ENCODE measurements at places on chromosomes 5 and 9. TPM values are rescaled to one million over a fixed set of nuclear protein-coding genes. Genes with fewer than 3 reads are reported as not detected.

GRCh38 chr5:68245319-68245718 is 29.8 kb downstream of the PIK3R1 start:
- no peak for DNase-seq

GRCh38 chr9:69149321-69149807 is 24.7 kb upstream of the TJP2 start:
- peak; percentile 33 for DNase-seq

- DNase-seq: no peak
Observed at GRCh38 chr5:124102486-124102885, 590.5 kb downstream of the CSNK1G3 start.

GRCh38 chr5:137092831-137093230 is 406.3 kb downstream of the SPOCK1 start:
- no peak for DNase-seq

DNA sequence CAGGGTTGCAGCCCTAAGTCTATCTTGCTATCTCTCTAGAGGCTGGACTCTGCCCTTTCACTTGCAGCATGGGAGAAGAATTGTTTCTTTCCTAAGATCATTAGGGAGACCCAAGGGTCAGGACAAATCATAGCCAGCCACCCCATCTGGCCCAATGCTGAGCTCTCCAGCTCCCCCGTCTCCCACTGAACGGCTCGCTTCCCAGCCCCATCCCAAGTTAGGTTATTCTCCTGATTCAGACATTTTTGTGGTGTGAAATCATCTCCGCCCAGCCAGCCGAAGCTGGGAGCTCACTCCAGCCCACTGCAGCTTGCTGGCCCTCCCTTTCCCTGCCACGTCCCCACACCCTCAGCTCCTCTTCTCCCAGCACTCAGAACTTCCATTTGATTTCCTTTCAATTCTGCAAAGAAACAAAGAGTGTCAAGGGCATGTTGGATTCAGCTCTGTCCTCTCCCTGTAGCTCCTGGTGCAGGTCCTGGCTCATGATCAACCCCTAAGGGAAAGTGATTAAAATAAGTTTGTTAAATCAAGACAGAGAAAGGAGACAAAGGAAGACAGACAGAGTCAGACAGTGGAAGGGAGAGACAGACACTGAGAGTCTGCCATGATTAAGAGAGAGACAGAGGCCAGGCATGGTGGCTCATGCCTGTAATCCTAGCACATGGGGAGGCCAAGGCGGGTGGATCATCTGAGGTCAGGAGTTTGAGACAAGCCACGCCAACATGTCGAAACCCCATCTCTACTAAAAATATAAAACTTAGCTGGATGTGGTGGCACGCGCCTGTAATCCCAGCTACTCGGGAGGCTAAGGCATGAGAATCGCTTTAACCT is 12.6 kb upstream of the SPARC start:
- peak; percentile 99 for DNase-seq

GRCh38 chr5:10885026-10885425 is 124.0 kb upstream of the DAP start:
- peak; percentile 96 for DNase-seq

DNA sequence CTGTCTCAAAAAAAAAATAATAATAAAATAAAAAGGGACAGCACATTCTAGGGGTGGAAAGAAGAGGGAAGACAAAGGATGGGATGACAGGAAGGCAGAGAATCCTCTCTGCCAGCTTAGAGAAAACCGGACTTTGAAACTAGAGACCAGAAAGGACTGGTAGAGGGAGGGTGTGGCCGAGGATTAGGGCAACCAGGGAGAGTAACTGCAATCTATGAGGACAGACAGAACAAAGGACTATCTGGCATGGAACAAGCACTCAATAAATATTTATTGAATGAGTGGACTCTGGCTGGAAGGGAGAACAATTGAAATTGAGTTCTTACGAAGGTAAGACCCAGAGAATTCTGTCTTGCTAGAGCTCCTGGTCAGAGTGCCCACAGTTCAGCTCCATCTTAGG is 2.4 kb downstream of the GBA2 start:
- DNase-seq: no peak

- no peak for DNase-seq
Observed at GRCh38 chr9:93667627-93668026, 91.2 kb downstream of the PHF2 start.

- DNase-seq: peak; percentile 87
Observed at GRCh38 chr9:97237951-97238889, 69.2 kb upstream of the CCDC180 start.

- no peak for DNase-seq
Observed at GRCh38 chr5:43533646-43534045, 18.7 kb upstream of the C5orf34 start.

DNA sequence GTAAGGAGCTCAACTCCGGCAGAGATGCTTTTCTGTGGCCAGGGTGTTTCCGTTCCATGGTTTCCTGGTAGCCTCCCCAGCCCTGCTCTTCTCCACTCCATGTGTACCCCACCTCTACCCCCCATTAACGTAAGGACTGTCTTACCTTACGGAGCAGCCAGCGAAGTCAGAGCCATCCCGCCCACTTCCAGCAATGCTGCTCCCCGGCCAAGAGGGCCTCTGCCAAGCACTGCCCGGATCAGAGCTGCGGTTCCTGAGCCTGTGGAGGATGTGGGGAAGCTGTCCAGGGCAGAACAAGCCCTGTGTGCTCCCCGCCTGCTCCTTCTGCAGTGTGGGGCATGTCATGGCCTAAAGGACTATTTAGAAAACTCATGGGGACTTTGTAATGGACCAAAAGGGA is 261.2 kb downstream of the GADD45G start:
- DNase-seq: no peak

GRCh38 chr9:129027685-129028191 is 393 bp downstream of the SH3GLB2 start:
- DNase-seq: peak; percentile 38

GRCh38 chr5:72746736-72747135 is 69.7 kb upstream of the TNPO1 start:
- no peak for DNase-seq

GRCh38 chr5:87185838-87186237 is 81.8 kb upstream of the RASA1 start:
- peak; percentile 66 for DNase-seq

GRCh38 chr5:178515776-178516503 is 74.3 kb downstream of the COL23A1 start:
- DNase-seq: no peak

- DNase-seq: peak; percentile 100
Observed at GRCh38 chr9:109816490-109816889, 36.5 kb downstream of the PALM2AKAP2 start.

- no peak for DNase-seq
Observed at GRCh38 chr5:32115985-32116384, 58.1 kb downstream of the GOLPH3 start.

DNA sequence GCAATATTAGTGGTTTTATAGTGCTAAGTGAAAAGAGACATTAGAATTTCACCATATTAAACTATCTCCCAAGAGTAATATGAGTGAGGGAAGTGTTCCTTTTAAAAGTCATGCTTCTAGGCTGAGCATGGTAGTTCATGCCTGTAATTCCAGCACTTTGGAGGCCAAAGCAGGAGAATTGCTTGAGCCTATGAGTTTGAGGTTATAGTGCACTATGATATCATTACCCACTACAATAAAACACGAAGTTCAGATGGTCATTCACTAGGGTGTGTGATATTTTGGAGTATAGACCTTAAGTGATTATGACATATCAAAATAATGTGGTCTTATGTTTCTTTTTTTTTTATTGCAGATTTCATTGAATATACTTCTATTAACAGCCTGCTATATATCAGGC is 6.7 kb downstream of the KIF2A start:
- DNase-seq: no peak

- DNase-seq: no peak
Observed at GRCh38 chr5:167720676-167721260, 570.7 kb upstream of the WWC1 start.

DNA sequence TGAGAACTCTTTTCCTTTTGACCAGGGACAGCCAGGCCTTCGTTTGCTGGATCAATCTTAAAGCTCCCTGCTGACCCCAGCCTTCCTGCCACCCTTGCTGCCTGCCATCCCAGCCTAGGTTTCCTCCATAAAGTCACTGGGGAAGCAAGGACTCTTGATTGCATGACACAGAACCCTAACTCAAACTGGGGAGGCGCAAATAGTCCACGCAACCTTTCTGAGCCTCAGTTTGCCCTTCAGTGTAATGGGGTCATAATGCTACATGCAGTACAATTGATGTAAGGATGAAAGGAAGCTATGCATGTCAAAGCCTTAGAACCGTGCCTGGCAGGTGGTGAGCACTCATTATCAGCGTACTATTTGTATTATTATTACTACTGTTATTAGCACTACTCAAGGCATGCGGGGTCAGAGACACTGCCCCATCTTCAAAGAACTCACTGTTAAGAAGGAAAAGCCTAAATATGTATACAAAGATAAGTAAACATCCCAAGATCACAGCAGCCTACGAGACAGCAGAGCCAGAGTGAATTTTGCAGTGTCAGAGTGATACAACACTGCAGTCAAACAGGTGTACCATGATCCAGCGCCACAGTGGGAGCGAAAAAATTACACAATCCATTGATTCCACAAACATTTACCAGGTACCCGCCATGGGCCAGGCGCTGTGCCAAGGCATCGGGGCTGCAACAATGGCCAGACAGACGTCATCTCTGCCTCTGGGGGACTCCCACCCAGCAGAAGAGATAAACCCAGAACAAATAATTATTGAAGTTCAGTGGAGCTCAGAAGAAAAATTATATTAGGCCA is 16.9 kb upstream of the CPLX2 start:
- DNase-seq: no peak

DNA sequence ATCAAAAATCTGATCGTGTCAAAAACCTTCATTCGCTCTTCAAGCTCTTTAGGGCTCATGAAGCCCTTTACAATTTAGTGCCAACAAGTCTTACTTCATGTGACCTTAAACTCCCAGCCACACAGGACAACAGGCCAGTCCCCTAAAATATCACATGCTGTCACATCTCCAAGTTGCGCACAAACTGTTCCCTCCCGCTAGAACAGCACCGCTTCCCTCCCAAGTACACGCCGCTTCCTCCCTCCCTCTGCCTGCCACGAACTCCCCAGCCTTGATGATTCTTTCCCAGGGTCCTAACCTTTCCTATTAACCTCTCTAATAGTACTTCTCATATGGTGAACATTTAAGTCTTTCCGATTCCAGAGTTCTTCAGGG is 91.2 kb downstream of the TLE1 start:
- DNase-seq: no peak

ACSL6 gene
- total RNA-seq: 0.03 TPM

ADRB2 gene
- 0.11 TPM for total RNA-seq

HTR4 gene
- total RNA-seq: not detected

PCDHA13 gene
- total RNA-seq: not detected

PCDHB5 gene
- total RNA-seq: 0.90 TPM

EQTN gene
- total RNA-seq: not detected

KLF4 gene
- total RNA-seq: 3.7 TPM

PCDHGA8 gene
- 0.61 TPM for total RNA-seq

SOWAHA gene
- not detected for total RNA-seq

ARHGEF39 gene
- 8.9 TPM for total RNA-seq

SNCAIP gene
- total RNA-seq: 6.5 TPM

CSF2 gene
- not detected for total RNA-seq

SLC30A5 gene
- 85.9 TPM for total RNA-seq

GTF2H2 gene
- total RNA-seq: 83.4 TPM

LOX gene
- total RNA-seq: 10.2 TPM
